ENCODE measurements at places on chromosomes 2 and 18.

- no peak for DNase-seq
These were observed 112.3 kb upstream of the CAVIN2 start for GRCh38 chr2:191959209-191959608.

DNA sequence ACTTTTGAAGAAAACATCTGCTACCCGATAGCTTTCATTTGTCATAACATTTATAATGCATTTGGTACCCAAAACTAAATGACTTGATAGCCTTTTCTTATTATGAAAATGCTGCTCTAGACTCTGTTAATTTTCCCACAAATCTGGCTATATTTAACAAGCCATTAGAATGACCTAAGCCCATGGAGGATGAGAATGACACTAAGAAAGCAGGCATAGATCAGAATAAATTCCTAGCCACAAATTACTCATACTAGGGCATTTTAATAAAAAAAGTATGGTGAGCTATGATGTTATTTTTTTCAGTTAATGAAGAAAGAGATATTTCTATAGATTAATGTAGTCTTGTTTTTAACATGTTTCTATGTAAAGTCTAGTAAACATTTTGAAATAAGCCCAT is 1728.3 kb downstream of the SUCLG1 start:
- no peak for DNase-seq

DNA sequence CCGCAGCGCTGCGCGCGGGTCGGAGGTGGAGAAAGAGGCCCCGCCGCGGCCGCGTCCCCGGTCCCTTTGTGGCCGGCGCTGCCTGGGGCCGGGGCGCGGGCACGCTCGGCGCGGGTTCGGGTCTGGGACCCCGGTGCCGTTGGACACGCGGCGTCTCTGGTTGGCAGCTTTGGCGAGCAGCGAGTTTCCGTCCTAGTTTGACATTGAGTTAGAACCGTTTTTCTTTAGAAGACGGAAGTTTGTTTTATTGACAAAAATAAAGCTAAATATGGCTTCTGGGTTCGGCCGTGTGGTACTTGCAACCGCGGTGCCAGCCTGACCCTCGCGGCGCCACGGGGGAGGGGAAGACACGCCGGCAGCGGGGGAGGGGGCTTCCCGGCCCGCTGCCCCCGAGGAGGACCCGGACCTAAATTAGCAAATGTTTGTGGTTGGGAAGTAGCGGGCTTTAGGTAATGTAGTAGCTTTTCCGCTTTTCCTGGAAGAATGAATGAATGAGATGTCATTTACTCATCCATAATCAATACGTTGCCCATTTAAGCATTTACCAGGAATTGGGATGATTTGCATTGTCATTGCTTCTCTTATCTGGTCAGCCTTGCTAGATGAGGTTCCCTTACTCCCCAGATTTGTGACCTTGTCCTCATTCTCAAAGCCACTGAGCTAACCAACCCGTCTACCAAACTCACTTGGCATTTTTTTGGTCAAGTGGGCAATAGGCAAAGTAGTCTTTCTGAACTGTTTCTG is 530 bp downstream of the GALNT1 start:
- DNase-seq: peak; percentile 38

DNA sequence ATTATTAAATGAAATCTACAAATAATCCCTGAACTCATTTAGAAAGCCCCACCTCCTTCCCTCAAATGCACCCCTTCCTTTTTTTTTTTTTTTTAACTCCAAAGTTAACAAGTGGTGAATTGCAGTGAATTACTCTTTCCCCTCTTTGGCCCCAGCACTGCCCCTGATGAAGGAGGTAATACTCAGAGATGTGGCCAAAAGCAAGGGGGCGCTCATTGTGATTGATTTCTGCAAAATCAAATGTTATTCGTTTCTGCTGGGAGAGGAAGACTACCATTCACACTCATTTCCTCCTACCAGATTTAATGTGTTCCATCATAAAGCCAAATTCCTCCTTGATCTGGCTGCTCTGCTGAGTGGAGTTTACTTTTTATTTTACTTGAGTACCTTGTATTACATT is 259.4 kb downstream of the GPD2 start:
- no peak for DNase-seq

- no peak for DNase-seq
These were observed 224.2 kb upstream of the CTAGE1 start for GRCh38 chr18:22641958-22642357.

DNA sequence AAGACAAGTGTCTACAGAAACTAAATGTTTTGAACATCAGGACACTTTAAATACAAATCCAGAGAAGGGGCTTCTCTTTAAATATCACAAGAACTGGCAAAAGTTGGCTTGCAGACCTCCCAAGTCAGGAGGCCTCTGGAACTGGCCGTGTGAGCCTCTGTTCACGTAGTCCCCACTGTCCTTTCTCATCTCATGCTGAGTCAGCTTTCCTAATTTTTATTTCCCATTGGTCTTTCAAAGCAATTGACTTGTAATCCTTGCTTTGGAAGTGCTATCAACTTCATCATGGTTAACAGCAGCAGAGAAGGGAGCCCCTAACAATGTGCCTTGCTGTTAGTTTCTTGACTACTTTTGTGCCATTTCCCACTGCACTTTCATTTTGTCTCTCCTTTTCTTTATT is 303.3 kb downstream of the DPP10 start:
- no peak for DNase-seq

Data from NCI-H146 (cell line).